Epithelial cell of esophagus (primary cell): ENCODE measurements at places on chromosomes 5 and 9.

DNA sequence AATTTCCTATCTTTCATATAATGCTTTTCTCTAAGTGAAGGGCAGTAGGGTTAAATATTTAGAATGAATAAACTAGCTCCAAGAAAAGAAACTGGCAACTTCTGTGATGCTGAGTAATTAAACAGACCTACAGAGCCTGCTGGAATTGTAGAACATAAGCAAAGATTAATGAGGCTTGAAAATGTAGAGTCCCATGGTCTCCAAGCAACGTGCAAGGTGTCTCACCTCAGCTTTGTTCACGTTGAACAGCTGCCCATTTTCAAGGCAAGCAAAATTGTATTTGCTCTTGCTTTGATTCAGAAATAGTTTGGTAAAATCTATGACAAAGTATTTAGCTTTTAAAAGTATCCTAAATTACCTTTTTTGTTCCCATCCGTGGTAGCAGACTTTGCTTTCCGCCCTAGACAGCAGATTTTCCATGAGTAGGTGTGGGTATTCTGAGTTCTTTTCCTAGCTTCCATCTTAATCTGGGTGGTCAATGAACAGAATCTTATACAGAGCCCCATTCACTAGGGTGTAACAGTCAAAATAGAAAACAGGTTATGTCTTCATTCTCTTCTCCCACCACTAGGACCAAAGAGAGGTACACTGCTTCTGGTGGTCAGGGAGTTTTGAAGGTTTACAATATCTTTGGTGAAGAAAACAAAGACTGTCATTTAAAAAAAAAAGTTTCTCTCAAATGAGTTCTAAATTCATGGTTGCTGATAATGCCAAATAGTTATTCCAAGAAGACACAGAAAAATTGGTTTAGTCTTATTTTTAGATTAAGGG is 52.1 kb upstream of the TYRP1 start:
- no peak for DNase-seq

DNA sequence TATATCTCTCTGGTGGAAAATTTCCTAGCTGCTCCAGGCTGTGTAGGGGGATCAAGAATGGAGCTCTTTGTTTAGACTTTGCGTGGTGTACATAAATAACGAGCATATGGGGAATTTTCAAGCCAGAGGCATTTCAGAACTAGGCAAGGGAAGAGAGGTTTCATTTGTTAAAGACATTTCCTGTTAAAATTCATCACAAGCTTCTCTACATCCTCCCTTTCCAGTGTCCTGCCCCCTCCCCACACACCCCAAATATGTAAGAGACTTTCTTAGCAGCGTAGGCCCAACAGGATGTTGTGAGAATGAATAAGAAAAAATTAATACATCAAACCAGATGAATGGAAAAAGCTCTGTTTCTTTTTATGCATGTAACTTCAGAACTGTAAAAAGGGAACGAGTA is 150.3 kb downstream of the GPBP1 start:
- no peak for DNase-seq

DNA sequence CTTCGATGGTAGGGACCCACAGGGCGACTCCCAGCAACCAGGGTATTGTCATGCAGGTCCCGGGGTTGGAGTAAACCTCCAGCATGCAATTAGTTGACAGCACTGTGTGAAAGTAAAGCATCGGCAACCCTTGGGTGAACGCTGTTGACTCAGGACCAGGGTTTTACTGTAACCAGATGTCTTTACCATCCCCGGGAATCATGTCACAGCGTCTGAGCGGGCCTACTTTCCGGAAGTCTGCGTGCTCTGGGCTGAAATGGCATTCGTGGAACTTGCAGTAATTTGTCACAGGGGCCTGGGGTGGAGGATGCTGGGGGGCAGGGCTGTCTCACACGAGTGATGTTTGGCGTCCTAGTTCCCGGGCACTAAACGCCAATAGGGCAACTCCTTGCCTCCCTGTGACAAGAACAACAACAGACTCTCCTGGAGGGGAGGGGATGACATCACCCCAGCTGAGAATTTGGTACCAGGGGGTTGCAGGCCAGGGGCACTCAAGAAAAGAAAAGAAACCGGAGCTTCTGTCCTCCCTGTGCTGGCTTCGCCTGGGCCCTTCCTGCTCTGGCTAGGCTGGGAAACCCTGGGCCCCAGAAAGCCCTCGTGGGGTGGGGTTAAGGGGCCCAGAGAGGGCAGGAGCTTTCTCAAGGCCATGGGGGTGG is 10.1 kb upstream of the UBAC1 start:
- no peak for DNase-seq

- DNase-seq, result no peak
Observed at GRCh38 chr5:179316982-179317381, 28.3 kb downstream of the ADAMTS2 start.

GRCh38 chr5:55427157-55427556 is 107.6 kb downstream of the PLPP1 start:
- no peak for DNase-seq

DNA sequence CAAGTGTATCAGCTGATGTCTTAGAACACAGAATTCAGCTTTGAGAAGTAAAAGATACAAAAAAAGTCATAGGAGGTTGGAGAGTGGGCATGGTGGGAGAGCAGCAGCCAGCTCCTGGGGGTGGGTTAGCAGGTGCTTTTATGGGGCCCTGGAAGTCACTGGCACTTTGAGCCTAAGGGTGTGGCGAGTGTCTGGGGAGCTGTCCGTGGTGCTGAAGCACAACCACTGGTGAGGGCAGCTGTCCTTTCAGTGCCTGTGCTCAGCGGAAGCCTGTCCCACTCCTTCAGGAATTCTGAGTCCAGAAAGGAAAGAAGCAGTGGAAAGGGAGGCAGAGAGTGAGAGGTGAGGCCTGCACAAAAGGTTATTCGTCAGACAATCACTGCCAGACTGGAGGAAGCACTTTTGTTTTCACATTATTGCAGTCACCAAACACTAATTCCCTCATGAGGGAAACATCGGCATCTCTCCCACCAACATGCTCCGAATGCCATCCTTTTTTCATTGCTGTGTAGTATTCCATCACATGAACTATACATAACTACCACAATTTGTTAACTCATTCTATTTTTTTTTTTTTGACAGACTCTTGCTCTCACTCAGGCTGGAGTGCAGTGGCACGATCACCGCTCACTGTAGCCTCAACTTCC is 59.4 kb upstream of the RAPGEF1 start:
- DNase-seq, result peak; percentile 59

- peak; percentile 27 for DNase-seq
Observed at GRCh38 chr9:88387036-88387551, 1.1 kb upstream of the SPIN1 start.

GRCh38 chr9:8863886-8864544 is 1064.4 kb upstream of the DMAC1 start:
- DNase-seq, result peak; percentile 68

DNA sequence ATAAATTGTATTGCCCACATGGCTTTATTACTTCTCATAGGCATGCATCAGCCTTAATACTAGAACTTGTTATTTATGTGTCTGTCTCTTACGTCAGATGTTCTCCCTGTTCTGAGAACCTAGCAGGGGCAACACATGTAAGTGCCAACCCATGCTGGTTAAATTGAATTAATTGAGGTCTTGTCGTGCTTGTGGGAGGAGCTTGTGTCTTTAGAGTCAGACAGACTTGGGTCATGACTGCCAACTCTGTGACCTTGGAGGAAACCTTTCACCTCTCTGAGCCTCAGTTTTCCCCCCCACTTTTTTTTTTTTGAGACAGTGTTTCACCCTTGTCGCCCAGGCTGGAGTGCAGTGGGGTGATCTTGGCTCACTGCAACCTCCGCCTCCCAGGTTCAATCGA is 2.2 kb upstream of the MEGF9 start:
- no peak for DNase-seq

GRCh38 chr5:76305775-76306174 is 97.3 kb upstream of the IQGAP2 start:
- peak; percentile 35 for DNase-seq

GRCh38 chr5:168332042-168332441 is 40.6 kb downstream of the WWC1 start:
- peak; percentile 46 for DNase-seq

DNA sequence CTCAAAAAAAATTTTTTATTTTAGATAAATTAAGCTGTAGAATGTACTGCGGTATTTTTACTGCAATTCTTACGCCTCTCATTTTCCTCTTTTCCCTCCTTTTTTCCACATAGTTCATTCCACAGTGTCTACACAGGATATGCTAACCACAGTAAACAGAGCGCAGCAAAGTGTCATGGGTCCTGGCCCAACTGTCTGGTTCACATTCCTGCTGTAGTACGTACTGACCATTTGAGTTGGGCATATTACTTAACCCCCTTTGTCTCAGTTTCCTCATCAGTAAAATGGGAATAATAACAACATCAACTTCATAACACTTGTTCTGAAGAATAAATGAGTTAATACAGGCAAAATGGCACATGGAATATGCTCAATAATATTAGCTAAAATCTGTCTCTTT is 41.6 kb downstream of the SLC44A1 start:
- no peak for DNase-seq

DNA sequence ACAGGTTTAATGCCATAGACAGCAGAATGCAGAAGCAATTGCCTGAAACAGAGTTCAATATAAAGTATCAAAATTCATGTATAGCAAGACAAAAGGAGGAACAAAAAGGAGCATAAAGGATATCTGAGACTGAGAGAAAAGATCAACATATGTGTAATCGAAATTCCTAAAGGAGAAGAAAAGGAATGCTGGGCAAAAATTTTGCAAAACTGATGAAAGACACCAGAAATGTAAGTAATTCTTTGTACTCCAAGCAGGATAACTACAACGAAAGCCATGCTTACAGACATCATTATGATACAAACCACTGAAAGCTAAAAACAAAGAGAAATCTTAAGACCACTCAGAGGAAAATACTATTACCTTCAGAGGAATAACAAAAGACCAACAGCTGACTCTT is 72.8 kb upstream of the MTAP start:
- DNase-seq, result no peak

DNA sequence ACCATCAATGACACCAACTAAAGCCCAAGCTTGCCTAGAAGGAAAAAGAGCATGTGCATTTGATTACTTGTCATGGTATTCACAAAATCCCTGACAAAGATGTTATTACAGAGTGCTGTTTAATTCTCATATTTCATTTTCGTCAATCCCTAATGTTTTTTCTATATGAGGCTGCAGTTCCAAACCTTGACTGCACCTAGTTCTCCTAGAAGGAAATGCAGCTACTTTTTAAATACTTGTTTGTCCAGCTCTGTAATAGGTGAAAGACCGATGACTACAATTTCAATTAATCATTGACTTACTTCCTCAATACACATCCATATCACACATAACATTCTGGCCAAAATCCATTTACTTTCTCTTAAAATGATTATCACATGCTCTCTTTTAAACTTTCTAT is 28.1 kb downstream of the CEMIP2 start:
- peak; percentile 38 for DNase-seq

DNA sequence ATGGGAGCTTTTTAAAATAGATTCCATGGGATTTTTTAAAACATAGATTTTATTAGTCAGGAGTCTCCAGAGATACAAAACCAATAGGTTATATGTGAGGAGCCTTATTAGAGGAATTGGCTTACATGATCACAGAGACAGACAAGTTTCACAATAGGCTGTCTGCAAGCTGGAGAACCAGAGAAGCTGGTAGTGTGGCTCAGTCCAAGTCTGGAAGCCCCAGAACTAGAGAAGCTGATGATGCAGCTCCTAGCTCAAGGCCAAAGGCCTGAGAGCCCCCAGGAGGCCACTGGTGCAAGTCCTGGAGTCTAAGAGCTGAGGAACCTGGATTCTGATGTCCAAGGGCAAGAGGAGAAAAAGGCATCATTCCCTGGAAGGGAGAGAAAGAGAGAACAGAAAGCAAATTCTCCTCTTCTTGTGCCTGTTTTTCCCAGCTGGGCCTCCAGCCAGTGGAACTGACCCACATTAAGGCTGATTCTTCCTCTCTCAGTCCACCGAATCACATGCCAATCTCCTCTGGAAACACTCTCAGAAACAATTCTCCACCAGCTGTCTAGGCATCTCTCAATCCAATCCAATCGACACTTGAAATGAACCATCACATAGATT is 59.3 kb downstream of the AHRR start:
- DNase-seq, result peak; percentile 18

DNA sequence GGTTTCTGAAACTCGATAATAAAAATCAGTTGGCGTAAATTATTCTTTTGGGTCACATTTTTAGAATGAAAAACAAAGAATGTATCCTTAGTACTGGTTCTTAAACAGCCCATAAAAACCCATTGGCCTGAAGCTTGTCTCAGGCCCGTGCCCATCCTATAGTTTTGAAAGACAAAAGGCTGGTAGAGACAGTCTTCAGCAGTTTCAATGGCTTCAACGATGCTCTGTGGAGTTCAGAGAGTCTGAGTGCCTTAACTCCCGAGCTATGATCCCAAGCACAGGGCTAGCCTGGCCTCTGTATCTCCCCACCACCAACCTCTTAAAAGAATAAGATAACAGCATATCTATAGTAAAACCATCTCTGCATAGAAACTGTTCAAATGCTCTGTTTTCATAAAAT is 595.0 kb downstream of the CDH12 start:
- no peak for DNase-seq

DNA sequence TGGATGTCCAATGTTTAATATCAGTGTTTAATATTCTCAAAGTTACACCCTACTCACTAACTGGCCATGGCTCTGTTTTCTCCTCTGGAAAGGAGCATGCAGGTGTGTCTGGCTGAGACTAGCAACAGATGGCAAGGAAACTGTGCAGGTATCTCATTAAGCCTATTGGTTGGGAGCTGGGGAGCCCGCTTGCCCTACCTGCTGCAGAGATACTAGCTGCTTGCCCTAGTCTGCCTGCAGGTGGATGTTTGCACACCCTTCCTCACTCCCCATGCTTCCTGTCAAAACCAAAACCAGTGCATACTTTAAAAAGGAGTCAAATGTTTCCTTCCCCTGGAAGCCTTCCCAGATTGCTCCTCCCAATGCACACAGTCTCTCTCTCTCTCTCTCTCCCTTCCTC is 228.3 kb upstream of the RASEF start:
- DNase-seq, result no peak

- DNase-seq, result no peak
Observed at GRCh38 chr9:94901019-94901363, 174.5 kb downstream of the AOPEP start.

DNA sequence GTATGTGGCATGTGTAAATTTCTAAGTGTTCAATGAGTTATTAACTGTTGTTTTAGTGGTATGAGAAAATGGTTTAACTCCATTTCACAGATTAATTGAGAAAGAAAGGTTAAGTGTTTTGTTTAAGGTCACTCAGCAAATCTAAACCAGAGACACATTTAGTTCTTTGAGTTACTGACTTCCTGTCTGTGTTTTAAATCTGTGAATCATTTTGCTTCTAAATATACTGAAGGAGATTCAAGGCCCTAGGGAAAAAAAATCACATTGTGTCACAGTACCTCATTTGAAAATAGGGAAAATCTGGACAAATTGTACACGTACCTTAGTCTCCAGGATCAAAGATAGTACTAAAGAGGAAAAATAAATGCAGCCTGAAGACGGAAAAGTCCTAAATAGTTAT is 368.2 kb downstream of the TMEM161B start:
- no peak for DNase-seq

DNA sequence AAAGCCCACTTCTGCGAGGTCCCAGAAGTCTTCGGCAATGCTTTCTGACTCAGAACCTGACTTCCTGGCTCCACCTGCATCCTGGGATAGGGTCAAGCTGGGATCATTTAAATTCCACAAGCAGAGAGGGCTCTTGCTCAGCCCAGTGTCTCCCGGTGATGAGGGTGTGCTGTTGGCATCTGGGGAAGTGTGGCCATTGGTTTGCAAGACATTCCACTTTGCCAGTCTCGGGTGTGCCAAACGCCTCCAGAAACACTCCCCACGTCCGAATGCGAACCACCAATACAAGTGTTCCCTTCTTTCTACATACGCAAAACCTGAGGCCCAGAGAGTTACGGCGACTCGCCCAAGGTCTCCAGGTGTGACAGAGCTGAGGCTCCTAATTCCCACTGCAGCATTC is 43.1 kb upstream of the FCN2 start:
- DNase-seq, result no peak

GRCh38 chr9:91055845-91056244 is 254.2 kb downstream of the SYK start:
- peak; percentile 69 for DNase-seq
